KG1 (cell line): ENCODE measurements at places on chromosomes 7 and 10.

GRCh38 chr7:34133356-34133982 lies 228.1 kb downstream of the BMPER start:
- DNase-seq: no peak

DNA sequence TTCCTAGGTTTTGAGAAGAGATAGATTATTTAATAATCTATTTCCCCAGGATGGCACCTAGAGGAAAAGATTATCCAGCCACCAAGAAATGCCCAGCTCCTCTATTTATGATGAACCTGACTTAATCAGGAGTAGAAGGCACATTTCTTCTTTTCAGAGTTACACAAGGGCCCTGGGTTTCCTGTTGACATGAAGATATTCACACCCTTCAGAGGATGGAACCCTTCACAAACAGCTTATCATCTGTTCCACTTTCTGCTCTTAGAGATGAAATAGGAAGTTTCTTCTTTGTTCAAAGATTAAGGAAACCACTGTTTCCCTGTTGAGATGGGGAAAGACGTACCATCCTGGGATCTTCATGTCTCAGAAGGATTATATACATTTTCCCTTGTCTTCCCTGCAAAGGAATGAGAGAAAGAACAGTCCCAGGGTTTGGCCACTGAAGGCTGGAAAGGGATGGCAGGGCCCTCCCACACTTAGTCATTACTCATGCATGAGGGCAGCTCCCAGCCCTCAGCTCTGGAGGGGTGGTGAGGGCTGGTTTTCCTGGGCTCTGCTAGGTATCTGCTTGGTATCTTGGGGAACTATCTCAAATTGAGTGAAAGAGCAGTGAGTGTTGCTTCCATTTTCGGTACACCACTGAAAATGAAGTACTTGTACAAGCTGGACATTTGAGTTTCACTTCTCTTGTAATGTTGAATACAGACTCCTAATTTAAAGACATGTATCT lies 64.0 kb downstream of the MTPAP start:
- DNase-seq: peak; percentile 3

GRCh38 chr10:62597226-62597625 lies 207.3 kb upstream of the ADO start:
- no peak for DNase-seq

- DNase-seq: no peak
These were observed 10.8 kb downstream of the PRPS1L1 start for GRCh38 chr7:18016547-18017444.

DNA sequence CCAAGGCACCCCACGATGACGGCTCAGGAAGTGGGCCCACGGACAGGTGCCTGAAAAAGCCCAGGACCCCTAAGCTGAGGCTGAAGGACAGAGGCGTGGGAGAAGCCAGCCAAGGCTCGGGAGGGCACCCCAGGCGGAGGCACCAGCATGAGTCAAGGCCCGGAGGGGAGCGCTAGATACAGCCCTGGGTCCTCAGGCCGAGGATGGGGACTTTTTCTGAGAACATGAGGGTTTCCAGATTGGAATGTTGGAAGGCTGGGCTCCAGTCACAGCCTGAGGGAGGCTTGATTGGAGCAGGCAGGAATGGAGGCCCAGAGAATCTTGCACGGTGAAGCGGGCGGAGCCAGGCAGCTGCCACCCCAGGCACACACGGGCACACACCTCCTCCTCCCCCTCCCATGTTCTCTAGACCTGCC lies 19.0 kb upstream of the ELFN1 start:
- no peak for DNase-seq

- DNase-seq: no peak
These were observed 3.3 kb upstream of the OR6V1 start for GRCh38 chr7:143048827-143049226.

DNA sequence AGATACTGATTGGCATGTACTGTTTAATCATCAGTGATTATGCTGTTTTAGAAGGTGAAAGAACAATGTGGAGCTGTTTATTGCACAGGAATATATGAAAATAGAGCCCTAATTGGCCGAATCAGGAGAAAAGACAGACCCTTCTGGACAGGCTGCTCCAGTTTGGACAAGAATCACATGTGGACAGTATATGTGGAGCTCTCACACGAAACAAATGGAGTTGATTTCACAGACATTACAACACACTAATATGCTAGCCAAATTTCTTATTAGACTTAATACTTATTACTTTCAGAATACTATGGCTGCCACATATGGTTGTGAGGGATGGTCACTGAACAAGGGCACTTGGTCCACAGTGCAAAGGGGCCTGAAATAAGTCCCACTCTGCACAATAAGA lies 15.5 kb downstream of the TWIST1 start:
- no peak for DNase-seq

DNA sequence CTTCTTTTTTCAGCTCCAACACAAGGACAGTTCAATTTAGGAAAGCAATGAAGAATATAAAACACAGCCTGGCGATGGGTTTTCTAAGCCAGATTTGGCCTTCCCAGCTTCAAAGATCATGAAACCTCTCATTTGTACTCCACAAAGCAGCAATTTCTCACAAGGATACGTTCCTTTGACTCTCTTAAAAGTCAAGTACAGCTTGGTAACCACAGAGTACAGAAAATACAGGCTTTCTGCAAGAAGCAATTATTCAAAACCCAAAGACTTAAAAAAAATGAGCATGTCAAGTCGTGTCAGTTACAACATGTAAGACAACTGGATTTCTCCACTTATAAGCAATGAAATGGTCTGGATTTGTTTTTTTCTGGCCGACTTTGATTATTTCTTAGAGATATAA lies 321.4 kb downstream of the FGFR2 start:
- no peak for DNase-seq

GRCh38 chr10:72846238-72846637 lies 47.3 kb upstream of the OIT3 start:
- DNase-seq: no peak

DNA sequence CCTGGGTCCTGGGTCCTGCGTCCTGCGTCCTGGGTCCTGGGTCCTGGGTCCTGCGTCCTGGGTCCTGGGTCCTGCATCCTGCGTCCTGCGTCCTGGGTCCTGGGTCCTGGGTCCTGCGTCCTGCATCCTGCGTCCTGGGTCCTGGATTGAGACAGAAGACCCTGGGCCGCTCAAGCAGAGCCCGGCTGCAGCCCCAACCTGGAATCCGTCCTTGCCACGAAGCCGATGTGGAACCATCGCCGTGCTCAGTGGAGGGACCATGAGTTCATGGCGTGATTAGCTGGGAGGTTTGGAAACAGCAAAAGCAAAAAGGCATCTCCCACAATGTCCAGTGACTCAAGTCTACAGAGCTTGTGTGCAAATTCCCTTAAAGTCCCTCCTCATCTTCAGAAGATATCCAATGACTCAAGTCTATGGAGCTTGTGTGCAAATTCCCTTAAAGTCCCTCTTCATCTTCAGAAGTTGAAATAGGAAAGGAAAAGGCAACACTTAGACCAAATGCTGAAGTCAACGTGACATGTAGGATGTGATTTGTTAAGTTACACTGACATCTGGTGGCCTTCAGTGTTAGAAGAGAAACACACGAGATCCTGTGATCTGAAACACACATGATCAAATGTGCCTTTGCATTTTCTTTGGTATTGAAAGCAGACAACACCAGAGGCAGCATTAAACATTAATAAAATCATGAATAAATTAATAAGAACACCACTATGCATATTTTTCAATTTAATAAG lies 179.9 kb downstream of the PTPRN2 start:
- DNase-seq: peak; percentile 14

DNA sequence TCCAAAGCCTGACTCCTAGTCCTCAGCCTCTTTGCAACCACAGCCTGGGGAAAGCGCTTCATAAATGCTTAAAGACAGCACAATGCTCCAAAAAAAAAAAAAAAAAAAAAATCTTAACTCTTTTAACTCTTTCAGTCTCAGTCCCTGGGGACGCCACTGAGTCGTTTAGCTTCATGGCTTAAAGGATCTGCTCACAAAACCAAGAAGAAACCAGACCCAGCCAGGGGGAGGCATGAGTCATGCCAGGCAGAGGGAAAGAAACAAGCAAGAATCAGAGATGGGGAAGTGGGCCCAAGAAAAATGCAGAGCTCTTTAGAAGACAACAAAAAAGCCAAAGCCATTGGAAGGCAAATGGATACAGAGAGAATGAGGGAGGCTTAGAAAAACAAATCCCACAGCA lies 32.5 kb upstream of the DOCK1 start:
- no peak for DNase-seq

DNA sequence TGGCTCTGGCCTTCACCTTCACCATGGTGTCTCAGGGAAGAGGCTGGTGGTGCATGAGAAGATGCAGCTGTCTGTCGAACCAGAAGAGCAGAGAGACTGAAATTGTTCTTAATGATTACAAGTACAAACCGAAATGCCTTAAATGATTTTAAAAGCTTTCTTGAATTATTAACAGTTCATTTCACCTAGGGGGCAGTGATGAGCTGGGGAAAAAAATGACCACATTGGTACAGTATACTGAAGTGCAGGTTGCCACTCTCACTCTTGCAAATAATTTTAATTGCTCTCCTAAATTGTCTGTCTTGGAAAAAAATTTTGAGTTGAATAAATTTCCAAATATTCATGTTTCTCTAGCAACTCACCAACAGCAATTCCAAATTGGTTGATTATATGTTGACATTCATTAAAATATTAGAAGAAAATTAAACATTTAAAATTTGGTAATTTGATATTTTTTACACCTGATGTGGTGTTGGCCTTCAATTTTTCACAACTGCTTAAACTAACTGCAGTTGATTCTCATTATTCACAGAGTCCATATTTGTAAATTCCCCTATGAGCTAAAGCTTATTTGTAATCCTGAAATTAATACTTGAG lies 692.6 kb downstream of the ZWINT start:
- no peak for DNase-seq

DNA sequence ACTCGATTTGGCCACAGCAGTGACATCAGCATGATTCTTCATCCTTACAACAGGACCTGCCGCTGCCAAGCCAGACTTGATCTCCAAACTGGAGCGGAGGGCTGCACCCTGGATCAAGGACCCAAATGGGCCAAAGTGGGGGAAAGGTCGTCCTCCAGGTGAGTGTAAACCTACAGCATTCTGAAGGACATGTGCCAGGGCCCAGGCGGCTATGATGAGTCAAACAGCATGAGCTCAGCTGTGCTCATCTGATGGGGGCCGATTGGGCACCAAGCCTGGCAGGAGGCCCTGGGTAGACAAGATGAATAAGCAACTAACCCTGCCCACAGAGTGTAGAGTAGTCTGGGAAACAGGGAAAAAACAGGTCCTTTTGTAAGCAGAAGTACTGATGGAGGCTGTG lies 14.4 kb upstream of the ATP6V0E2 start:
- no peak for DNase-seq

DNA sequence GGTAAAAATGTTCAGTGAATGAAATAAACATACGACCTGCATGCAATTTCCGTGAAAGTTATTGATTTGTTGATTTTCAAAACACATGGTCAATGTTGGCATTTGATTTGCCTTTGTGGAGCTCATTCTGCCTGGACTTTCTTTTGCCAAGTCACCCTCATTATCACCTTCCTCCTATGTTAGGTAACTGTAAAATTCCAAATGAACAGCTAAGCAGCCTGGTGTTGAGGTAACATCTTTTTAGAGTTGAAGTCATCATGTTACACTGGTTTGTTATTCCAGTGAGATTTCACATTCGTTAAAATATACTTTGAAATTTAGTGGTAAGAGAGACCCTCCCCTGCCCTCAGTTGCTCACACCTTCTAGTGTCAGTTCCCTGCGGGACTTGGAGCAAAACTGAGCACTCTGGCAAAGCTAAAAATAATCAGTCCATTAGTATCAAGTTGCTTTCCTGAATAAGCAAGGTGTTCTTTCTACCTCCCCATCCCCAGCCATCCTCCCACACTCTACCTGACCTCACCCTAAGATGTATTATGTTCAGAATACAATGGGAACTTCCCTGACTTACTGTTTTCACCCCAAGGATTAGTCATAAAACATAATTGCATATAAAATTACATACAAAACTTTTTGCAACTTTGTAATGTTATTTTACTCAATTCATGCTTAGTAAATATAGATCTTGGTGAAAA lies 283.3 kb upstream of the SEMA3A start:
- DNase-seq: no peak

DNA sequence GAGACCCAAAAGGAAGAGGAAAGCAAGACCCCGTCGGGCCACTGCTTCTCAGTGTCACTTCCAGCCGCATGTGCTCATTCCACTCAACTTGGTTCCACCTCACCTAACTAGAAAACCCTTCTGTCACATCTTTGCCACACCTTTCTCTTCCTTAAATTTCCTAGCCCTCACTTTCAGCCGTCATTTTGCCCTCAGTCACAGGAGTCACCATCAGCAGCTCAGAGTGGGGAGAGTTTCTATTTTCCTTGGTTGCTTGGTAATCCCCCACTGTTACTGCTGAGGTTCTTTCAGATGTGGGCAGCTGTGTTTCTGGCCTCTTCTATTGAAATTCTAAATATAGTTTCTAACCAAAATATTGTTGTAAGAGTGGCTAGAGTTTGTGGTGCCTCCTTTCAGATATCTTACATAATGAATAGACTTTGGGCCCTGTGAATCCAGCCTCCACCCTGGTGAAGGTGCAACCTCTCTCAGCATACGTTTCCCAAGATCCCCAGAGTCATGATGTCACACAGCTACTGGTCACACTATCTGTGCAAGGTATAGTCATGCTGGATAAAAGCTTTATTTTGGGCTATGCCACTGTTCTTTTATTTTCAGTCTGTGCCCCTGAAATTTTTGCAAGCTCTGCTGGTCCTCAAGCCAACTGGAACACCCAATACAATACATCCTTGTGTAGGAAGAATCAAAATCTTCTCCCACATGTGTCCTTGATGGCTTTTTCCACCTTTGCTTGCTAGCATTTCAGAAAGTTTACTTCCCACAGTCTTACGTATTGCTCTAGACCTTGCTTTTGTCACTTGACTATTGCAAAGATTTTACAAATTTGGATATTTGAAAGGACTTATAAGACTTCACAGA lies 9.2 kb downstream of the AGBL3 start:
- DNase-seq: no peak

DNA sequence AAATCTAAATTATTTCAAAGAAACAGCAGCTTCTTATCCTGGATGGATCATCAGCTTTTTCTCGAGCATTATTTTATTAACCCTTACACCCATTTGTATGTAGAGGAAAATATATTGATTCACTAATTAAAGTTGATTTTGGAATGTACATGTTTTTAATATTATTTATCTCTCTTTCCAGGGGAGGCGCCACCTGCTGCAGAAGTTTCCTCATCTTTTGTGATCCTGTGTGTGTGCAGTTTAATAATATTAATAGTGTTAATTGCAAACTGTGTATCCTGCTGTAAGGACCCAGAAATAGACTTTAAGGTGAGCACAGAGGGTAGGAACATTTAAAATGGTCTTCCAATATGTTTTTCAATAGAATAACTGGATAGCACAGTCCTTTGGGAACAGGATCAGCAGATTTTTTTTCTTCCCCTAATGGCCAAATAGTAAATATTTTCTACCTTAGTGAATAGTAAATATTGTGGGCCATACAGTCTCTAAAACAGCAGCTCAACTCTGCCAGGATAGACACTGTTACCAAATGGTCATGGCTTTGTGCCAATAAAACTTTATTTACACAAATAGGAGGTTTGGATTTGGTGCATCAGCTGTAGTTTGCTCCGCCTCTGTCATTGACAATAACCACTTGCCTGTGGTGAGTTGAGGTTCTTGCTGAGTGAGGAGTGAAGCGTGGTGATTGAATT lies 30.6 kb downstream of the LMTK2 start:
- no peak for DNase-seq
